ENCODE measurements at places on chromosomes 11 and 22.

GRCh38 chr11:86902345-86902744 lies 52.9 kb downstream of the FZD4 start:
- no peak for DNase-seq

DNA sequence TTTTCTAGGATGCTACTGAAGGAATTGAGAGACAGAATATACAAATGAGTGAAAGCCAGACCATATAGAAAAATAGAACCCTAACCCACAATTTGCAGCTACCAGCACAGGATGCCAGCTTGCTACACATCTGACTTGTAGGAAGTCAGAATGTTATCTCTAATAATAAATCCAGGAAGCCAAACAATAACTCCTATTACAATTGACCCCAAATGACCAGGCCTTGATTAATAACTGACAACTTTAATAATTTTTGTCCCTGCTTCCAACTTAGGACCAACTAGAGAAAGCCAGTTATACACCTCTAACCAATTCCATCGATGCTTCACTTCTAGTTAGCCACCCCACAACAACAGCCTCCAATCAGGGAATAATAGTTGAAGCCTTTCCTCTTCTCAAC lies 193.4 kb downstream of the CASP12 start:
- DNase-seq = no peak

DNA sequence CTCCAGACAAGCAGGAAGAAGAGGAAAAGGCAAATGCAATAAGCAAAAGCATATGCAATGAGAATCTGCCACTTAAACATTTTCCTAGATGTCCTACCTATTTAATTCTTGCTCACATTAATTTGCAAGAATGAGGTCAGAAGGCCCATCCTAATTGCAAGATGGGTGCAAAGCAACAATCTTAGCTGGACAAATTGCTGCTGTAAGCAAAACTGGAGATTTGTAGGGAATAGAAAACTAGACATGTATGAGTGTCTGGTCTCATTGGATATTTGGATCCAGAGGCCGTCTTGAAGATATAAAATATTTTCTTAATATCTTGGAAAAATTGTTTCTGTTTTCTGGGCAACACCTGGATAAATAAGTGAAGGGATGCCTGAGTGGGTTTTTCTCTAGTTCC lies 150.1 kb upstream of the PGR start:
- no peak for DNase-seq

DNA sequence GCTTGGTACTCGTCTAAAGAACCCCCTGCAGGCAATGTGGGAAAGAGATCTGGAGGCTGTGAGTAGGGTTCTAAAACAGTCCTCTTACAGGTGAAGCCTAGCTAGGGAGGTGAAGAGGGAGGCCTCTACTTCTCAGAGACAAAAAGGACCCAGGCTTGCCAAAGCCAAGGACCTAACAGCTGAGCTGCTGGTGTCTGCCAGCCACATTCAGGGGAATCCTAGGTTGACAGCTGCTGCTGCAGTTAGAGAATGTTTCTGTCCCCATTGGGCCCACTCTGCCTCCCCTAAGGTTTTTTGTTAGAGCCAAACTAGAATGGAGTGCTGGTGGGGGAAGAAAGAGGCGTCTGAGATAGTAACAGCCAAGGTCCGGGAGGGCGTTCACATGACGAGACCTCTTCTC lies 26.6 kb upstream of the TLCD5 start:
- no peak for DNase-seq

GRCh38 chr11:35367491-35367890 lies 51.9 kb downstream of the SLC1A2 start:
- DNase-seq = no peak

- DNase-seq = no peak
Measured at GRCh38 chr11:15699978-15700377, 585.3 kb downstream of the INSC start.

- DNase-seq = no peak
Measured at GRCh38 chr11:68505596-68505995, 45.0 kb downstream of the PPP6R3 start.

DNA sequence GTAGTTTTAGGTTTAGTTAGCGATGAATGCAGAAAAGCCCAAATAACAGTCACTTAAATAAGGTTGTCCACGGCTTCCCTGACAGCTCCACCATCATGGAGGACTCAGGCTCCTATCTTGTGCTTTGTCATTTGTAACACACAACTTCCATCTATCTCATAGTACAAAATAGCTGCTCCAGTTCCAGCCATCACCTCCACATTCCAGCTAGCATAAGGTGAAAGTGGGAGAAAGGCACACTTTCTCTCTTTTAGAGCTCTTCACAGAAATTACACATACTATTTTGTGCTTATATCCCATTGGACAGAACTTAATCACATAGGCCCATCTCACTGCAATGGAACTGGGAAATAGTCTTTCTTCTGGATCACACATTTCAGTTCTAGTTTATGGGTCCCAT lies 8.7 kb downstream of the THY1 start:
- no peak for DNase-seq

DNA sequence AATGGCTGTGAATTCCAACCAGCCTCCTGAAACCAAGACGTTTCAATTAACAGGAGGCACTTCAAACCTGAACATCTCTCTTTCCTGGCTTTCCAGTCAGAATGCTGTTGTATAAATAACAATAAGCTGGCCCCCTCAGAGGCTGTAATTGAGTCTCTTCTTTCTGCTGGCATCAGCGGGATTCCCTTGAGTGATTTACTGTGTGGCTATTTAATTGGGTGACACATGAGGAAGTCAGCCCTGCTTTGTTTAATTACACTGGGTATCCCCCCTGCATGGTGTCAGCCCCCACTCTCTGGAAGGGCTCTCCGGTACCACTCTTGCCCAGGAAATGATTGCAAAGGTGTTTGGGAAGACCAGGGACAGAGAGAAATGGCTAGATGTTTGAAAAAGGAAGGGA lies 101.6 kb downstream of the NTM start:
- DNase-seq = no peak

DNA sequence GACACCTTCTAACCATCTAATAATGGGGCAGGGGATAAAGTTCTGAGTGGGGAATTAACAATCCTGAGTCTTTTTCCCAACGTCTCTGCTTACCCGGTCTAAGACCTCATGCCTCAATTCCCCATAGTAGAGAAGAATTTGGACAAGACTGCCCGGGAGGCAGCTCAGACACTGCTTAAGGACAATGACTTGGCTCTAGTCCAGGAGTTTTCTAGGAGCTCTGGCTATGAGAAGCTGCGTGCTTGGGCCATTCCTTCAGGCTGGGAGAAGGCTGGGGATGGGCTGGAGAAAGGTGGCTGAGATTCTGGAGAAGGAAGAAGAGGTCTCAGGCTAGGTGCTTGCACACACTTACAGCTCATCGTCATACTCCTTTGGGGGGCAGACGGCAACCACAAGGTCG lies 19.8 kb upstream of the ABCC8 start:
- no peak for DNase-seq

DNA sequence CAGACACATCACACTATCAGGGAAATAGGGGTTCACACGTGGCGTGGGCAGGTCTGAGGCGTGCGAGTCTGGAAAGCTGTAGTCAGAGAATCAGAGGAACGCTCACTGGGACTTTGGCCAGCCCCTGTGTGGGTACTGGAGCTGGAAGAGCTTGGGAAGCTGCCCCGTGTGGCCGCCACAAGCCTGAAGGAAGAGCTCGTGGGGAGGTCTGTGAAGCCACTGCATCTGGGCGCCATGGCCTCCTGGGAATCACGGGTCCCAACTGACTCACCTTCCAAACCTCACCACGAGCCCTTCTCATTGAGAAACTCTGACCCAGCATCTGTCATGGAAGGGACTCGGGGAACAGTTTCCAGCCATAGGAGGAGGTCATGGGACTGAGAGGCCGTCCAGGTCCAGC lies 5.9 kb upstream of the MRGPRF start:
- no peak for DNase-seq

DNA sequence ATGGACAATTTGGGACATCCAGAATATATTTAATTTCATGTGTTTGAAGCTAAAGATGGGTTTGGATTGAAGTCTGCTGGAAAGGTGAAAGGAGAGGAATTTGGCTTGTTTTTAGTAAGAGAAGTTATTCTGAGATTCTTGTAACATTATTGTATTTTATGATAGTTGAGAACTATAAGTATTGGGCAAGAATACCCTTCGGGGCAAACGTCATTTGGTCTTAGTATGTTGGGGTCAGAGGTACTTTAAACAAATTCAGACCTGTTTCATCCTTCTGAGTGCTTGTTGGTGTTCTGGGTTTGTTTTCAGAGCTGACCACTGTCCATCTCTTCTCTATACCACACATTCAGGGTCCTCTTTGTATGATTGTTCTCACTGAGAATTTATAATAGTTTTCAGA lies 19.5 kb downstream of the PANX1 start:
- no peak for DNase-seq

DNA sequence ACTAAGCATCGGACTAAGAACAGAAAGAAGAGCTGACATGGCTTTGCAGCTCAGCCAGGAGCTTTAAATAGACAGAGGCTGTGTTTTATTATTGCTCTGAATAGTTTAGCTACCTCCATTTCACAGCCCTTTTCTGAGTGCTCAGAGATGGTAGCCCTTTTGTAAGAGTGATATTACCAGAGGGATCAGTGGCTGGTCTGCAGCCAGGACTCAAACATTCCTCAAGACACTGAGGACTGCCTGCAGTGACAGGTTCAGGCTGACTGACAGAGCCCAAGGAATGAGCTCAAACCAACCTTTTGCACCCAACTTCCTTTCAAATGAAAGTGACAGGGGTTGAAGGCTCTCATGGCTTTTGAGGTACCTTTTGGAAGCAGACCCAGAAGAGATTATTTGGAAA lies 189.0 kb downstream of the DDX10 start:
- no peak for DNase-seq

GRCh38 chr22:49381595-49382450 lies 445.9 kb downstream of the BRD1 start:
- no peak for DNase-seq

All from HFF-Myc (cell line).